ENCODE measurements at places on chromosomes 4 and X.

- DNase-seq, result peak; percentile 96
Observed at GRCh38 chr4:108247387-108248049, 78.8 kb upstream of the LEF1 start.

- DNase-seq, result no peak
Observed at GRCh38 chrX:132270021-132270420, 50.8 kb upstream of the RAP2C start.

GRCh38 chr4:159463235-159463634, 360.4 kb downstream of the RAPGEF2 start:
- no peak for DNase-seq

GRCh38 chrX:3690140-3690539, 23.3 kb downstream of the PRKX start:
- DNase-seq, result no peak

- DNase-seq, result peak; percentile 13
Observed at GRCh38 chr4:15653864-15654592, 1.1 kb downstream of the FBXL5 start.

- DNase-seq, result no peak
Observed at GRCh38 chr4:107799669-107800450, 24.9 kb upstream of the SGMS2 start.

DNA sequence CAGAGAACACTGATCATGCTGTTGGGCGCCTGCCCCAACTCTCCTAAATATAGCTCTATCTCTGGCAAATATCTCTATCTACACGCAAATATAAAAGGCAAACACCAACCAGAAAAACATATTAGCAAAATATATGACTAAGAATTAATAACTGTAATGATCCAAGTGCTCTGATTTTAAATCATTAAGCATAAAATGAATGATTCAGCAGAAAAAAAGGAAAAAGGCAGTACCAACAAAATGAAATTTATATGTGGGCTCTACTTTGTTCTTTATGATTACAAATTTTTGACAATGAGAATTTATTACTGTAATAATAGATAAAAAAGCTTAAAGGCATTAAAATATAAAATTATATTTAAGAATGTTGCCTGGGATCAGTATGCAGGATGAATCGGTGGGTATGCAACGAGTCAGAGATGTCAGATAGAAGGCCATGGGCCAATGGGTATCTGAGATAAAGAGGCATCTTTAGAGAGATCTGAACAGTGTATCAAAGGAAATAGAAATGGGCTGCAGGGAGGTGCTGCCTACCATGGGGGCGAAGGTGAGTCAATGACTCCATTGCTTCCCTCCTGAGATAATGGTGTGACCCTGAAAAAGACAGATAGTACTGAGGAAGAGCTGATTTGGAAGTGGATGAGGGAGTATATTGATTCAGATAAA, 234.8 kb downstream of the SCFD2 start:
- DNase-seq, result no peak

DNA sequence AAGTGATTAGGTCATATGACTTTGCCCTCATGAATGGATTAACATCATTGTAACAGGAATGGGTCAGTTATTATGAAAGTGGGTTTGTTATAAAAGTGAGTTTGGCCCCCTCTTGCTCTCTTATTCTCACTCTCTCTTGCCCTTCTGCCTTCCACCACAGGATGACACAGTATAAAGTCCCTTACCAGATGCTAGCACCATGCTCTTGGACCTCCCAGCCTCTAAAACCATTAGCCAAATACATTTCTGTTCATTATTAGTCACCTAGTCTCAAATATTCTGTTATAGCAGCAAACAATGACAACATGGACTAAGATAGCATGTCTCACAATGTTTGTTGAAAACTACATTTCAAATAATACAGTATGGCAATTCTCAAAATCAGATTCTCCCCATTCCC, 59.7 kb downstream of the RWDD4 start:
- DNase-seq, result no peak

DNA sequence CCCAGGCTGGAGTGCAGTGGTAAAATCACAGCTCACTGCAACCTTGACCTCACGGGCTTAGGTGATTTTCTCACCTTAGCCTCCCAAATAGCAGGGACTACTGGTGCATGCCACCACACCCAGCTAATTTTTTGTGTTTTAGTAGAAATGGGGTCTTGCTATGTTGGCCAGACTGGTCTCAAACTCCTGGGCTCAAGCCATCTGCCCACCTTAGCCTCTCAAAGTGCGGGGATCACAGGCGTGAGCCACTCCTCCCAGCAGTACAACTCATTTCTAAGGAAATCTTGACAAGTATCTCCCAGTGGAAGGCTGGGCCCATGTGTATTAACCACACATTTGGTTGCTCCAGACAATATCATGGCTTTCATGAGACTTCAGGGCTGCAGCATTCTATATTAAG, 20.4 kb upstream of the PDLIM5 start:
- DNase-seq, result no peak

- DNase-seq, result peak; percentile 66
Observed at GRCh38 chrX:104922206-104922621, 298.3 kb downstream of the TEX13A start.

DNA sequence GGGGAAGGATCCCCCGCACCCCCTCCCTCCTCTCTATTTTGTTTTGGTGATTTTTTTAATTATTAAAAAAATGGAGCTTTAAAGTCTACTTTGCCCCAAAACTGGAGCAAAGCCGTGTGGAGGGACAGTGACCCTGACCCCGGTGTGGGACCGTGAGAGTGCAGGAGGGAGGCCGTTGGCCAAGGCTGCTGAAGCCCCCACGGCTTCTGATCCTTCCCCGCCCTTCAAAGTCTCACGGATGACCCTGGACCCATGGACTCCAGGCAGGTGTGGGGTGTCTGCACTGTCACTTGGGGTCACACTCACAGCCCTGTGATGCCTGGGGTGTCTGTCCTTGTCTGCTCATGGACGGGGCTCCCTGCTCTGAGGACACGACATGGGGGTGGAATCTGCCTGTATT, 133.3 kb downstream of the CPZ start:
- no peak for DNase-seq

DNA sequence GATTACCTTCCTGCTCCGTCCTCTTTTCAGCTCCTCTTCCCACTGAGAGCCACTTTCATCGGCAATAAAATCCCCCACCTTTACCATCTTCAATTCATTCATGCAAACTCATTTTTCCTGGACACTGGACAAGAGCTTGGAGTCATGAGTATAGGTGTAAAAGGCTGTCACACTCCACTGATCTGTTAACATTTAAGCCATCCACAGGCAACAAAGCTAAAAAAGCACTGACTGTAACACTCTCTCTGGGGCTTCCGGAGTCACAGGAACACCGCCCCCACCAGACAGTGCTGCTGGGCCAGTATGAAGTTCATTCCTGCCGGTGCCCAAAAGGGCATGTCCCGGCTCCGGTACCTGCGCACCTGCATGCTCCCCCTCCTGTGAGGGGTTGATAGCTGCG, 38.5 kb downstream of the MAGEB5 start:
- no peak for DNase-seq

- DNase-seq, result no peak
Observed at GRCh38 chr4:97530676-97531075, 612.6 kb downstream of the STPG2 start.

DNA sequence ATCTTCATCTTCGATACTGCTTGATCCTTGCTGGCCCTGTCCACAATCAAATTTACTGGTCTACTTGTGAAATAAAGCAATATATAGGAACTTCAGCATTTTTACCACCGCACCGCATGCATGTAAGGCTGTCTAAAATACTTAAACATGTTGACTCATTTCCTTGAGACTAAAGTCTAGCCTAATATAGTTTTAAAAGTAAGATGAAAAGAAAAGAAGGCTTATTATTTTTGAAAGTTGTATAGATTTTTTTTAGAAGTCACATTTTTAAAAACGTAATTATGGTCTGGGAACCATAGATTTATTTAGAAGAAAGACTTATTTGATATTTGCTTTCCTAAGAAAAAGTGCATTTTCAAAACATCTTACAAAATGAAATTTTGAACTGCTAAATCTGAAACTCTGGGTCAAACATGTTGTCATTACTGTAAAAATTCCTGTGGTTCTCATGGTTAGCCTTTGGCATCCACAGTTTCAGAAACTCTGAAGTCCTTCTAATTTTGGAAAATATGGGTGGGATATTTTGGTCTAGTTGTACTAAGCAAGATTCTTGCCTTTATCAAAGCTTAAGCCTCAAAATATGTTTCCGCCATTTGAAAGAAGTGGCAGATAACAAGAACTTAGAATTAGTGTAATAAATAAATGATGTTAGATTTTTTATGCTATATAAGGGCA, 423.5 kb upstream of the CTSO start:
- no peak for DNase-seq

DNA sequence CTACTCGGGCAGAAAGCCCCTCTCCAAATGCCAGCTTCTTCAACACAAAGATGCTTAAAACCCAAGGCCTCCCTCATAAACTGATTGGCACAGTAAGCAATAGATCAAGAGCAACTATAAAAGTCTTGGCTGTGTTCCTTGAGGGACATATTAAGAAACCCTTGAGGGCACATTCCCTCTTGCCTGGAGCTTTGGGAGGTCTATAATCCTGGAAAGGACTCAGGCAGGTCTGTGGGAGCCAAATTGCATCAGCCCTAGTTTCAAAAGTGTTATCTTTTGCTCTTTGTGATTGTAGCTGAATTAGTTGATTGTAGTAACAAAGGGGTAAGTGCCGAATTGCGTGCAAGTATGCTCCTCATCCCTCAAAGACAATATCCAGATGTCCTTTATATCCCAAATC, 18.6 kb upstream of the SETD7 start:
- no peak for DNase-seq

- no peak for DNase-seq
Observed at GRCh38 chr4:79255793-79256192, 70.1 kb downstream of the NAA11 start.

- DNase-seq, result no peak
Observed at GRCh38 chr4:154450966-154451365, 40.6 kb downstream of the DCHS2 start.

GRCh38 chr4:4368809-4369580, 17.9 kb upstream of the NSG1 start:
- no peak for DNase-seq

- no peak for DNase-seq
Observed at GRCh38 chrX:1355131-1356046, 18.8 kb downstream of the IL3RA start.

DNA sequence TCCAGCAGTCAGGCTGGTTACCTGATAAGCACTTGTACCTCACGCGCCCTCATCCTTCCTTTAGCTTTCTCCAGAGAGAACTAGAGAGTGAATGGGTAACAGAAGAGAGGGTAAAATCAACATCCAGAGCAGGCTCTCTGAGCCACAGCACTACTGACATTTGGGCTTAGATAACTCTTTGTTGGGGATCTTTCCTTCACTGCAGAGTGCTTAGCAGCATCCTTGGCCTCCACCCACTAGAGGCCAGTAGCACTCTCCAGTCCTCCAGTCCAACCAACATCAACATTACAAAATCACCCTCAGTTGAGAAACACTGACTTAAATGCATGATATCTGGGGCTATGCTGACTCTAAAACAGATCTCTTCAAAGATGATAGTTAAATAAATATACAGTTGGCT, 220.7 kb downstream of the TACR3 start:
- DNase-seq, result no peak

DNA sequence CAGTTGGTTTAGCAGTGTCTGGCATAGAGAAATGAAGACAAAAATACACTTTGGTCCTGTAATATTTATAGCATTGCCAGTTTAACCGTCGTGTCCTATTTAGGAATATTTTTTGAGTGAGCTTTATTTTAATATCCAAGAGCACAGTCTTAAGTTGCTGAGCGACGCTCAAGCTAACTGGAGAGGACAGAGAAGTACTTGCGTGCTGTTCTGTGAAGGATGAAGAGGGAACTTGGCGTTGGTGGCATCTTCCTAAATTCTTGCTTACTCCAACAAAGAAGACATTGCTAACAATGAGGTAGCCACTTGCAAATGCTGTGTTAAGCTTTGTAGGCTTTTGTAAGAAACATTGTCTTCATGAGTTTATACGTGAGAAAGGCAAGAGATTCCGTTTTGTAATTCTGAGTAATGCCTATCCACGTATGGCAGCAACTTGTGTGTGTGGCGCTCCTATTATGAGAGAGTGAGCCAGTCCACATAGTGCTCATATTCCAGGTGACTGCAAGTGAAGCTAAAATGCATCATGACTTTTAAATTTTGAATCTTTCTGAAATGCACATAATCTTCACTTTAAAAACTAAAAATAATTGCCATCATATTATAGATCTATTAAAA, 50.6 kb downstream of the SYNPO2 start:
- DNase-seq, result no peak

DNA sequence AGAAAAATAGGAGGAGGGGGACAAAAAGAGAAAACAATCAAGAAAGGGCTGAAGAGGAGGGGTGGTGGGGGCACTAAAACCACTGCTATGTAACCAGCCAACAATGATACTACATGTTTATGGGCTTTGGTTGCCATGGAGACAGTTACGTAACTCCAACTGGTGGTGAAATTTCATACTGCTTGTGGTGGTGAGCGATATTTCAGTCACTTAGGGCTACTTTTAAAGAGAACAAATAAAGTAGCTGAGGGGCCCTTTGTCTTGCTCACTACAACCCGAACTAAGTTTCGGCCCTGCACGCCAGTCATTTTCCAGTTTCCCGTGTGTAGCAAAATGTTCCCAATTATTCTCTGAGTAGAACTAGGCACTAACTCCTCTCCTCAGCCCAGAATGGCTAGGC, 275.2 kb upstream of the EDA2R start:
- DNase-seq, result peak; percentile 33

DNA sequence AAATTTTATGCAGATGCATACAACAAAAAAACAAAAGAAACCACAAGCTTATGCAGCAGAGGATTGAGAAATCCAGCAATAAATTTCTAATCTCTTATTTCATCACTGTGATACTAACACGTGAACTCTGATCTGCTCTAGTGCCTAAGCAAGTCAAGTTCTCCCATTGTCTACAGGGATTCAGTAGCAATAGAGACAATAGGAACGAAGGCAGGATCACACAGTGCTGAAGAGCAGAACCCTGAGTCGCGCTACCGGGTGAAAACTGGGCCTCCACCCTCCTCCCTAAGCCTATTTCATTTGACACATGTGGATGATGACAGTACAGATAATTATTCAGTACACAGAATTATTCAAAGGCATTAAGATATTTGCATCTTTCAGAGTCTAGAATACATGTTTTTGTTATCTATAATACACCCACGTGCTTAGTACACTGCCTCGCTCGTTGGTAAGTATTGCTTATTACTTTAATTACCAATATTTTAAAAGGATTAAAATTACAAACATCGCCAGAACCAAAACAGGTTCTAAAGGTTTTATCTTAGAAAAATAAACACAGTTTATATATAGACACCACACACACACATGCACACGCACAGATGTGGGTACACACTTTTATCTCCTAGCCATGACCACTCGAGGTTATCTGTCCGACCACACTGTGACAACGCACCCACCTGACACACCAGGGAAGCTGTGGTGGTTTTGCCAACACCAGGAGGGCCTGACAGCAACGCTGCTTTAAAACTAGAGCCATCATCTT, 60.1 kb downstream of the RFC1 start:
- no peak for DNase-seq

GRCh38 chr4:2757426-2757825, 1.3 kb upstream of the TNIP2 start:
- DNase-seq, result peak; percentile 5

DNA sequence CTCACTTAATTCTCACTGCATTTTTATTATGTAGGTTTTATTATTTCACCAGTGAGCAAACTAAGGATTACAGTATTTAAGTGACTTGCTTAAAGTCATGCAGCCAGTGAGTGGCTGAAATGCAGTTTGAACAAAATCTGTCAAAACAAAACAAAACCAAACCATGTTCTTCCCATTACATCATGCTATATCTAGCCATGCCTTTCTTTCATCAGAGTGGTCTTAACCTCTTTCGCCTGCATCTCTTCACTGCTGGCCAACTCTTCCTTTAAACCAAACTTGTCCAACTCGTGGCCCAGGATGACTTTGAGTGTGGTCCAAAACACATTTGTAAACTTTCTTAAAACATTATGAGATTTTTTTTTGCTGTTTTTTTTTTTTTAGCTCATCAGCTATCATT, 223.2 kb downstream of the PCDH7 start:
- no peak for DNase-seq
